ENCODE measurements at places on chromosomes 11 and 22. TPM values are rescaled to one million over a fixed set of nuclear protein-coding genes. Genes with fewer than 3 reads are reported as not detected.

Gene OR8G5
- total RNA-seq: not detected

DNA sequence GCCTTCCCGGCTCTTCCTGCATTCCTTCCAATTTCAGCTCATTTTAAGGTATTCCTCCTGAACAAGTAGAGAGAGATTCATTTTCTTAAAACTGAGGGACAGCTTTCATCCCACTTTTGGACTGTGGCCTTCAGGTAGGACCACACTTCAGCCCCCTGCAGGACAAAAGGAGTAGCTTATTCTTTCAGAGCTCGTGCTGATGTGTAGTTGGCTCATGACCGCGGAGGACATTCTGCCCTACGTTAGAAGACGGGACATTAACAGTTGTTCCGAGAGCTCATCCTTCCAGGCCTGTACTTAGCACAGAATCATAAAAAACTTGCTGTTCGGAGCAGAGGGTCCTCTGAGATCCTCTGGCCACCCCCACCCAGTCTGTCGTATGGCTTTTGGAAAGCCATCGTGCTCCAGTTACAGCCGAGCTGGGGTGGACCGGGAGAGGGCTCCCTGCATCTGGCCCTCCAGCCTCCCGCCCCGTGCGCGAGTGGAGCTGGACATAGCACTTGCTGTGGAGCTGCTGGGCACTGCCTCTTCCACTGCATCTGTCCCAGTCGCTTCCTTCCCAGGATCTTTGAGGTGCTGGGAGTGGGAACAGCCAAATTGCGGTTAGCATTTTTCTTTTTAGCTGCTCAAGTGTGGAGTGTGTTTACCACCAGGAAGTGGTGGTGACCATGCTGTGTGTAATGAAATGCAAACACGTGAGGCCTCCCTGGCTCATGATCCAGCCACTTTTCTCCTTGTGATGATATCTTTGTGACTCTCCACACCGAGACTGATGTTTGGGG, 250.3 kb downstream of the TBC1D22A start:
- no peak for DNase-seq

DNA sequence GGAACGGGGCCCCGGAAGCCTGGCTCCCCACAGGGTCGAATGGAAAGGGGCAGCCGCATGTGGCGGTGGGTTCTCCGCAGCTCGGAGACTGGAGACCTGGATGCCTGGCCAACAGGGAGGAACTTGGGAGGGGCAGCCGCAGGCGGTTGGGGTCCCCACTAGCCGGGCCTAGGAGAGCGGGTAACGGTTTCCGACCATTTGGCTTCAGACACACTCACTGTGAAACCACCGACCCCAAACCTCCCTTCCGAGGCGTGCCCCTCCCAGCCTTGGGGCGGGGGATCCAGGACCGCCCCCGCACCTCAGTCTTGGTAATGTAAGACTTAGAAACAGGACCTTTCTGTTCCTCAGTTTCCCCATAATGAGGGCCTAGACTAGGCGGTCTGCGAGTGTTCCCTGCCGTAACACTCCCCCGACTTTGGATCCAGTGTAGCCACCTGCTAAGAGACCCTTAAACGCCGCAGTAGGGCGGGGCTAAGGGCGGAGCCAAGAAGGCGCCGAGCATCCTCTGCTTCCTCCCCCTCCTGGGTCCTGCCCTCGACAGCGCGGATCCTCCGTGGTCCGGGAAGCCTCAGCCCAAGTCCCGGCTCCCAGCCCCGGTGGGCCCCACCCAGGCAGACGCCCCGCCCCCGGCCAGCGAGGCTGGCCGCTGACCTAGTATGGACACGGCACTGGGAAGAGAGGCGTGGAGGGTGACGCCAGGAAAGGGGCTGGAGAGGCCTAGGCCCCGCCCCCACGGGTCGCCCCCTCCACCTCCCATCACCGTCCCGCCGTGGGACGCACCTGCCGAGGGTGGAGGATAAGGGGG, 1.8 kb upstream of the RASGRP2 start:
- DNase-seq: peak; percentile 93

Gene FAT3
- 0.47 TPM for total RNA-seq

DNA sequence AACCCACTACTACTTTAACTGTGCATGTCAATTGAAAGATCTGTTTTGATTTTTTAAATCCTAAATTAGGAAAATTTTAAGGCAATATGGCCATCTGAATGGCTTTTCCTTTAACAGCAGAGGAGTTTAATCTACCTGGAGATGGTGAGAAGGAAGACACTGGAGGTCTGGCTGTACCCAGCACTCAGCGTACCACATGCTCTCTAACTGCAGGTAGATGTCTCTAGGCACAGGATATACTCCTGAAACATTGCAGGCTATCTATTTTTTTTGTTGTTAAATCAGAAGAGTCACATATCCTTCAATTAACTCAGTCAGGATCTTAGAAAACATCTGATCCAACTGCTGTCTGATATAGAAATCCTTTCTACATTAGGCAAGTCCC, 17.3 kb upstream of the CASTOR1 start:
- no peak for DNase-seq

GRCh38 chr11:112553205-112553731, 292.6 kb upstream of the PLET1 start:
- DNase-seq: no peak

DNA sequence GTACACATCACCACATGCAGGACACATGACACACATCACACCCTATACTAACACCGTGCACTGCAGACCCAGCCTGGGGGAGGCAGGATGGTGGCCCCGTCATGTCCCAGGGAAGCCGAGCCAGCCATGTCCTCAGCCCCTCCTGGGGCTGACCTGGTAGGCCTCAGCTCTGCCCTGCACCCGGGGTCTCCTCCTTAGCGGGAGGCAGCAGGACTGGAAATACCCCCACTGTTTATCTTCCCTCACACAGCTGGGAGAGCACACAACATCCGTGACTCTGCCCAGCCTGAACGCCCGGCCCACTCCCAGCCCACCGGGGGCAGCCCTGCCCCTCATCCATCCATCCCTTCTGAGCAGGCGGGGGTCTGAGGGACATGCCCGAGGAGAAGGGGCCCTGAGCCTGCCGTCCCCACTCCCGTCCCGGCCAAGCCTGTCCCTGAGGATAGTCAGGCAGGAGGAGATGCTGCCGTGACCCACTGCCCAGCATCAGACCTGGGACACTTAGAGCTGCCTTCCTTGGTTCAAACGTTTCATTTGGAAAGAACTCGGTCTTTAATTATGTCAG, 945.0 kb downstream of the BRD1 start:
- DNase-seq: peak; percentile 10

Gene NLRP10
- not detected for total RNA-seq

DNA sequence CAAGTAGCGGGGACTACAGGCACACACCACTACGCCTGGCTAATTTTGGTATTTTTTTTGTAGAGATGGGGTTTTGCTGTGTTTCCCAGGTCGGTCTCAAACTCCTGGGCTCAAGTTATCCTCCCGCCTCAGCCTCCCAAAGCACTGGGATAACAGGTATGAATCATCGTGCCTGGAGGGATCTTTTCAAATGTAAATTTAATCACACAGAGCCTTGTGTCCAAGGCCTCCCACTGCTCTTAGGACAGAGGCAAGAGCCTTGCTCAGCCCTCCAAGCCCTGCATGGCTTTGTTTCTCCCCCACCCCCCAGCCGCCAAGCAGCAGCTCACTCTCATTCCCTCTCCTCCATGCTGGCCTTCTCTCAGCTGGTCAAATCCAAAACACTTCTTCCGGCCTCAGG, 75.3 kb upstream of the CREB3L1 start:
- DNase-seq: no peak

GRCh38 chr11:35363854-35364780, 55.2 kb downstream of the SLC1A2 start:
- DNase-seq: peak; percentile 58

Gene PLAAT3
- total RNA-seq: 149 TPM

GRCh38 chr11:61049859-61050258, 52.4 kb upstream of the CD5 start:
- DNase-seq: no peak

GRCh38 chr11:125452125-125452470, 44.0 kb downstream of the FEZ1 start:
- no peak for DNase-seq

Gene OR4A16
- not detected for total RNA-seq

- no peak for DNase-seq
These were observed 399.4 kb downstream of the LUZP2 start for GRCh38 chr11:24896118-24896835.

GRCh38 chr11:18203723-18204122, 31.1 kb downstream of the MRGPRX4 start:
- no peak for DNase-seq

DNA sequence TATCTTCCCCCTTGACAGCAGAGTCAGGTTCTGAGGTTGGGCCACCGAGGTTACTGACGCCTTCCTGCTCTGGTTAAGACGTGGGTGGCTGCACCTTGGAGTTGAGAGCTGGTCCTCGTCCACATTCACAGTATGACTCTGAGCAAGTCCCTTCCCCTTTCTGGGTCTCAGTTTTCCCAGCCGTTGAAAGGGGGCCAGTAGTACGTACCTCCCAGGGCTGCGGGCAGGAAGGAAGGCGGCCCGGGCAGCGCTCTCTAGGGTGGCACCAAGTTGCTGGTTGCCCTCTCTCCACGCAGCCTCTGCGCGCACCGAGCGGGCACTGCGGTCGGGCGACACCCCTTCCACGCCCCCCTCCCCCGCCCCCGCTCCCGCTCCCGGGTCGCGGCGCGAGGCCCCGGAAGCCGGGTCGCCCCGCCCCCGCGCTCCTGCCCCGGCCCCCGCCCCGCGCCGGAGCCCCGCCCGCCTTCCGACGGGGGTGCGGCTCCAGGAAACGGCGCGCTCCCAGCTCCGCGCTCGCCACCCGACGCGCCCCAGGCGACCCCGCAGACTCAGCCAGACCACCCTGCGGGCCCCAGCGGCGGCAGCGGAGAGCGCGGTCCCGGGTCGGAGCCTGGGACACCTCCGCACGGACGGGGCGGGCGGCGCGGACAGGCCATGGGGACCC, at the start of gene EHBP1L1:
TSS of gene EHBP1L1 (plus strand) at position 486 of the 664 bp plus-strand sequence. CDS start 250 bp downstream, outside the sequence.
- peak; percentile 89 for DNase-seq

Gene ANO9
- total RNA-seq: 1.3 TPM

GRCh38 chr11:115391598-115391997, 112.6 kb downstream of the CADM1 start:
- DNase-seq: no peak

GRCh38 chr11:80779905-80780605, 1339.2 kb upstream of the TENM4 start:
- DNase-seq: no peak

Gene PTH
- not detected for total RNA-seq

Gene NXPE1
- not detected for total RNA-seq

DNA sequence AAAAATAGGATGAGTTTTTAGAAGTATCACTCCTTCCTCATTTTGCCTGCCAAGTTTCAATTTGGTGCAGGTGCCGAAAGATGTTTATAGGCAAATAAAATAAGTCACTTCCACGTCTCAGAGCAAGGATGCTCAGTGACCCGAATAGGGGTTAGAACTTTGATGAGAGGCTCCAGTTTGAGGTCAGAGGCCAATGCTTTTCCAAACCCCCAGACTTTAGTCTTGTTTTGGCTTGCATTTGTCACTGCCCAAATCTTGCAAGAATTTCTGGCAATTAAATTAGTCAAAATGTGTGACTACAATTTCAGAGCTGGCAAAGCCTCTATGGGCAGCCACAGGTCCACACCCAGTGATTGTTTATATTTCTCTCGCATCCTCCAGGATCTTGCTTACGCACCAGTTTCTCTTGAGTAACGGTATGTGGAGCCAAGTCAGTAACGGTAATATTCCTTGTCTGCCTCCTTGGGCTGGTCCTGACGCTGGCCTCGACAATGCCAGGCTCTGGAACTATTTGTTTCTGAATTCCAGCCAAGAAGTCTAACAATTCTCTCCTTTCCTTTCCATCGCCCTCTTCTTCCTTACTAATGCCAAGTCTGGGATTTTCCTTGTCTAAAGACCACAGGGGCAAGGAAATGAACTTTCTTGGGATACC, 9.9 kb upstream of the NUP160 start:
- no peak for DNase-seq

DNA sequence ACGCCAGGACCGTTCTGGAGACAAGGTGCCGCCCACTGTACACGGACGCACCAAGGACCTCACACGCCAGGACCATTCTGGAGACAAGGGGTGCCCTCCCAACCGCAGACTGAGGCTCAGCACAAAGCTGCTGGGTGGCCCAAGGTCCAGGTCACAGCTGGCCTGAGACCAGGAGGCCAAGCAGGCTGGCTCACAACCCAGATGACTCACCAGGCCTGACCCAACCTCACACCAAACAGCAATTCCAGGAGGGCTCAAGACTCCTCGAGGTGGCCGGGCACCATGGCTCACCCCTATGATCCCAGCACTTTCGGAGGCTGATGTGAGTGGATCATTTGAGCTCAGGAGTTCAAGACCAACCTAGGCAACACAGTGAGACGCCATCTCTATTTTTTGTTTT, 14.8 kb downstream of the BRD1 start:
- DNase-seq: no peak

- DNase-seq: no peak
These were observed 18.2 kb downstream of the GNB1L start for GRCh38 chr22:19836512-19836911.

DNA sequence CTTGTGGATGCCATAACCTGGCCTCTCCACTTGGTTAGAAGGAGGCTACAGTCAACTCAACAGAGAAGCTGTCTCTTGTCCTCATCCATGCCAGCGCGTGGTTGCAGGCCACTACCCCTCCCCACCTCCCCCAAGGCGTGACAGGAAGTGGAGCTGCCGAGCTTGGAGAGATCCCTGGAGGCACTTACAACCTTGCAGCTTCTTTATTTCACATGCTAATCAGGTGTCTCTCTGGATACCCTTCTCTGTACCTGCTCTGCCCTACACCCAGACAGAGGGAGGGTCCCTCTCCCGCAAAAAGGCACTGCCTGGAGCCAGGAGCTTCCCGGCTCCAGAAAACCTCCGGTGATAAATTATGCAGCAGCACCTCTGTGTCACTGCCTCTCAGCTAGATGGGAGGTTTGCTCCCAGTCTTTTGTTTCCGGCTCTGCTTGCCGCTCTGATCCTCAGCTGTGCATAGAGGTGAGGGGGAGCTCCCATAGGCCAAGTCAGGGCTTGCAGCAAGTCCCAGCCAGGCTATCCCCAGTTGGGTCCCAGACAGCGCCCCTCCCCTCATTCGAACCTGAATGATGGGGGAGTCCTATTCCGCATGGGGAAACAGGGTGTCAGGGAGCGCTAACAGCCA, 5.7 kb downstream of the LRP4 start:
- DNase-seq: no peak

DNA sequence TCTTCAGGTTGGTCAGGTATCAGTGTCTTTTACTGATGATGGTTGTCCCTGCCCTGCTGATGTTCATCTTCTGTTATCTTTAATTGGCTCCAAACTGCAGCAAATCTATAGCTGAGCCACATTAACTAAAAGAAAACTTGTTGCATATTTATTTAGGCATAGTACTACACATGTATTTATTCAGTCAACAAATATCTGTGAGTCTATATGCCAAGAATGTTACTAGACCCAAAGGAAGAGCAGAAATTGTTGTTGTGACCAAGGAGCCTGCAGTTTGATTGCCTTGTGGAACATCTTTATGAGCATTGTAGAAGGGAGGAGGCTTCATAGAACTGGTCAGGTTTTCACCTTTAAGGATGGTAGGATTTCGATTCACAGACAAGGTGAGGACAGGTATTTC, 10.1 kb downstream of the BMAL1 start:
- DNase-seq: no peak

Gene COX8A
- total RNA-seq: 1,107 TPM

Gene PGAP2
- total RNA-seq: 19.6 TPM

Gene FSHB
- total RNA-seq: not detected

- DNase-seq: peak; percentile 35
These were observed 222.2 kb downstream of the C11orf87 start for GRCh38 chr11:109644152-109644551.

Gene KRTAP5-2
- not detected for total RNA-seq
